ENCODE measurements at places on chromosomes 4 and X.

GRCh38 chrX:20527558-20528011 is 260.9 kb upstream of the RPS6KA3 start:
- H3K4me3 ChIP-seq: no peak overlapping the region
- no peaks in the 10 kb centered on the region for H3K27me3 ChIP-seq
- DNase-seq: no peak
- no peaks in the 10 kb centered on the region for H3K4me1 ChIP-seq

GRCh38 chr4:150079081-150079581 is 886 bp downstream of the DCLK2 start:
- peak overlapping the region; percentile 94 for H3K27ac ChIP-seq
- peaks cover 23% of the 10 kb centered on the region for H3K4me1 ChIP-seq
- peak overlapping the region; percentile 82 for H3K4me3 ChIP-seq
- peak; percentile 45 for DNase-seq

DNA sequence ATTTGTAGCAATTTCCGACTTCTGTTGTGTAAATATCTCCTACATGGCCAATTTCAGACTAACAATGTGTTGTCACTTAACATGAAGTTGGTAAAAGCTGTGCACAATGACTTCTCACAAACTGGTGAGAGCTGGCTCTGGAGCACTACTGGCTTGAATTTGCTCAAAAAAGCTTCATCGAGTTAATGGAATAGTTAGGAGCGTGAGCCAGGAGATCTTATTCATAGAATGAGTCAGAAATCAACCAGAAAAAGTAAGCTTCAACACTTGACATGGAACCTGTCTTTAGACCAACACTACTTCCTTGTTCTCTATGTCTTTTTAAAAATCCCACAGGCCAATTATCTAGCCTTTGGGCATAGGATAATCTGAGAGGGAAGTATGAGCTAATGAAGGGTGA is 7.9 kb upstream of the CHRDL1 start:
- no peaks in the 10 kb centered on the region for H3K27me3 ChIP-seq
- H3K4me3 ChIP-seq: no peak overlapping the region
- H3K27ac ChIP-seq: no peak overlapping the region
- H3K4me1 ChIP-seq: no peaks in the 10 kb centered on the region
- no peaks in the 10 kb centered on the region for H3K36me3 ChIP-seq
- DNase-seq: no peak

DNA sequence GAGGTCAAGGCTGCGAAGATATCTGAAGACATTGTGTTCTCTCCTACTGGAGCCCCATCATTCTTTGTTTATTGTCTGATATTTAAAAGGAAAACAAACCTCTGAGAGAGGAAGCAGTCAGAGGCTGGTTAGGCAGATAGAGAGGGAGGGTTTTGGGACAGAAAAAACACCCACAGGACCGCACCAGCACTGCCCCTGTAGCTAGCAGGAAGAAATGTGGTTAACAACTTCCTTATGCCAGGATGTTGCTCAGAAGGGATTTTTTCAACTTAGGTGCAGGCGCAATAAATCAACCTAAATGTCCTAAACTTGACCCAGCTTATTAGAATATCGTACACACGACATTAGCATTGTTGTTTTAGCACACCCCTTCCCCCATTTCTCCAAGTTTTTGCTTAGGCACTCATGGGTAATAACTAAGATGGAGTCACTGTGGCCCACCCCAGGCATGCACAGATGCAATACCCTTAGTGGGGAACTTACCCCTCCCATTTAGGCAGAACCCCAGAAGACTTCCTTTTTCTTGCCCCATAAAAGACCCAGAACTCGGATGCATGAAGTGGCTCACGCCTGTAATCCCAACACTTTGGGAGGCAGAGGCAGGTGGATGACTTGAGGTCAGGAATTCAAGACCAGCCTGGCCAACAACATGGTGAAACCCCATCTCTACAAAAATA is 2.8 kb upstream of the ZNF718 start:
- no peak overlapping the region for H3K27ac ChIP-seq
- DNase-seq: no peak
- H3K4me3 ChIP-seq: no peak overlapping the region
- no peaks in the 10 kb centered on the region for H3K4me1 ChIP-seq

GRCh38 chrX:37378404-37378803 is 29.2 kb downstream of the PRRG1 start:
- no peak for DNase-seq
- no peaks in the 10 kb centered on the region for H3K27me3 ChIP-seq
- no peak overlapping the region for H3K4me3 ChIP-seq
- no peaks in the 10 kb centered on the region for H3K36me3 ChIP-seq

All from heart left ventricle (tissue), 16 donors.